ENCODE measurements at places on chromosomes 3 and 15.
A peak's percentile ranks its signal among the peaks of the same experiment; 100 is the strongest.

- no peak for DNase-seq
These were observed 20.8 kb downstream of the ARL14 start for GRCh38 chr3:160697637-160698380.

DNA sequence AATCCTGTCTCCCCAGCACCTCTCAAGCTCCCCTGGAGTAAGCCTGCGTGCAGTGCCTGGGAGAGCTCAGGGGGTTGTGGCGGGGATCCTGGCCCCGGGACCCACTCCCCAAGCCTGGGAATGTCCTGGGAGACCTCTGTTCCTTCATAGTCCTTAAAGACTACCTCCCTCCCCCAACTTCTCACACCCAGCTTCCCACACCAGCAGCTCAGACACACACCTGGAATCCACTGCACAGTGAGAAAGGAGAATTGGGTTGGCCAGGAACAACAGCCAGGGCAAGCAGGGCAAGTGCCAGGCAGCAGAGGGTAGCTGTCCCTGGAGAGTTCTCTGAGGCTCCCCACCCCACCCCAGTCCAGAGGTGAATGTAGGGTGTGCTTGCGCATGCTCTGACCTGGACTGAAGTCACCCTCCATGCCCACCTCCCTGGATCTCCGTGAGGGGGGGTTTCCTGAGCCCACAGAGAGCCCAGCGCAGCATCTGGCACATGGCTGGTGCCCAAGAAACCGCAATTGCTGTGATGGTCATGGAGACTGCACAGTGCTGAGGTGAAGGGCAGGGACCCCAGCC lies 22.2 kb downstream of the PSTPIP1 start:
- DNase-seq: no peak

- no peak for DNase-seq
These were observed 27.7 kb upstream of the VPS33B start for GRCh38 chr15:91050128-91050455.

GRCh38 chr15:75921732-75922703 lies 18.3 kb downstream of the FBXO22 start:
- peak; percentile 45 for DNase-seq

DNA sequence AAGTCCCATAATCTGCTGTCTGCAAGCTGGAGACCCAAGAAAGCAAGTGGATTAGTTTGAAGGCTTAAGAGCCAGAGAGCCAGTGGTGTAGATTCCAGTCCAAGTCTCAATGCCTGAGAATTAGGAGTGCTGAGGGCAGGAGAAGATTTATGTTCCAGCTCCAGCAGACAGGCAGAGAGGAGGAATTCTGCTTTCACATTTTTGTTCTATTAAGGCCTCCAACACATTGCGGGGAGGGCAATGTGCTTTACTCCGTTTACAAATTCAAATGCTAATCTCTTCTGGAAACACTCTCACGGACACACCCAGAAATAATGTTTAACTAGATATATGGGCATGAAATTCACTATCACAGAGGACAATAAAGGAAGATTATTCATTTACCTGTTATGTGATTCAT lies 54.0 kb downstream of the DPH6 start:
- DNase-seq: peak; percentile 45

GRCh38 chr15:85741021-85741421 lies 53.7 kb downstream of the KLHL25 start:
- DNase-seq: no peak

DNA sequence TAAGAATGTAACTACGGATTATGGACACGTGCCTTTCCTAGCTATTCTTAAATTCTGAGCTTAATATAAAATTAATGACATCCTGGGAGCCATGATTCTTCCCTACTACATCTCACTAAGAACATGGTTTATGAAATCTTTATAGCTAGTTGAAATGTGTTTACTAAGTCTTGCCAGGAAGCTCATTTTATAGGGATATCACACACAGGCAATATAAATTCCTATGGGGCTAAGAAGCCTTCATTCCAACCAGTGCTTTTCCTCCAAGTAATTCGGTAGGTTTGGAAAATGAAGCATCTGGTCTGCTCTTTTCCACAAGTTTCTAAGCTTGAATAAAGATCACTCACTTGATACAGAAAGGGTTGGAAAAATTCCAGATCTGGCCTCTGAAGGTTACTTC lies 802.6 kb downstream of the FHIT start:
- no peak for DNase-seq

DNA sequence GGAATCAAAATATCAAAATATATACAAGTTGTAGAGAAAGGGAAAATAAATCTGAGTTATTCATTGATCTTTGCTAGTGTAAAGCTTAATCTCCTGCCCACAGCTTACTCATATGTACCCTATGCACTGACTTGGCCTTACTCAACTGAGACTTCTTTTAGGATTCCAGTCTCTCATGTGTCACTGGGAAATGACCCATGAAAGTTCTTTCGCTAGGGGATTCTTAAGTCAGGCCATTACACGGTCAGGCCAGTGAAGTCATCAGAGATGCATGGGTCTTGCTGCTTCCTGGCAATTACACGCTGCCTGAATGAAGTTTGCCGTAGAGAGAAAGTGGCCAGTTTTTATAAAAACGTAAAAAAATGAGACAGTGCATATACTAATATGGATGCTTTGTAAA lies 20.7 kb upstream of the LPP start:
- DNase-seq: no peak

DNA sequence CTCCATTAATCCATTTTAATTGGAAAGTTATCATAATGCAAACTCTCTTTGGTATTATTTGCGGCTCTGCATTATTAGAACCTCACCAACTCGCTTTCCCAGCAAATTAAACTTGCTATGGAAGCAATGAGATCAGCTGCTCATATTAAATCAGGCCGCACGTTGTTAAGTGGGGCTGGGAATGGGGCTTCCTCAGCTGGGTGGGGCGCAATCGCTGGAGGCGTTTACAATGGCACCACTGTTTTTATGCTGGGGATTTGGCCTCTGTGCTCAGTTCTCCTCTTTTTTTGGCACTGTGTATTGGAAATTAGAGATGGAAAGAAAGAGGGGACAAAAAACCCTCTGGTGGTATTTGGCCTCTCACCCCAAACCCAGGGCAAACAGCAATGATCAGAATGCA lies 72.2 kb downstream of the RPLP1 start:
- no peak for DNase-seq

DNA sequence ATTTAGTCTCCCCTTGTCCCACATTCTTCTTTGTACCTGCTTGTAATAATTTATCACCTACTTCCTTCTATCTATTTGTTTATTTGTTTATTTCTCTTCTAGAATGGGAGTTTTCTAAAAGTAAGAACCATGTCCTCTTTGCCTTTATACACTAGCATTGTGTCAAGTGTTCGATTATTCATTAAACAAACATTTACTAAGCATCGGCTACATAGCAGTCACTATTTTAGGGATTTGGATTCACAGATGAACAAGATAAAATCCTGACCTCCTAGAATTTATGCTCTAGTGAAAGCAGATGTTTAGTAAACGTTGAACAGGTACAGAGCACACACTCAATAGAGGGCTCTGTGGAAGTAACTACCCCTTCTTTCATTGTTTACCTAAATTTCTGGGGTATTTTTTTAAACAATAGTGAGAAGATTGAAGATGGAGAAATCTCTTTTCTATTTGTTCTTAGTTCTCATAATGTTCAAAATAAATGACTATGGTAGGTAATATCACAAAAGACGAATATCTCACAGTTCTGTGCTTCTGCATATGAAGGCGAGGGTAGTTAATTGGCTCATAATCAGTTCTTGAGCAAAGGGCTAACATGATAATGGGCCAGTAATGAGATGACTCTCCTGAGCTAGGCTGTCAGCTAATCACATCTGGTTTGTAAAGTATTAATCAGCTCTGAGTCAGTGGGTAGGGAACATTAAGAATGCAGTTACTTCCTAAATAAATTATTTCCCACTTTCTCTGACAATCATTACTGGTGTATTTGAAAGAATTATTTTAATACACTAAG lies 111.9 kb downstream of the SLC9A9 start:
- DNase-seq: no peak

GRCh38 chr3:72722930-72723726 lies 125.1 kb downstream of the SHQ1 start:
- DNase-seq: no peak

- no peak for DNase-seq
These were observed 530.8 kb downstream of the FOXP1 start for GRCh38 chr3:71052716-71053115.

DNA sequence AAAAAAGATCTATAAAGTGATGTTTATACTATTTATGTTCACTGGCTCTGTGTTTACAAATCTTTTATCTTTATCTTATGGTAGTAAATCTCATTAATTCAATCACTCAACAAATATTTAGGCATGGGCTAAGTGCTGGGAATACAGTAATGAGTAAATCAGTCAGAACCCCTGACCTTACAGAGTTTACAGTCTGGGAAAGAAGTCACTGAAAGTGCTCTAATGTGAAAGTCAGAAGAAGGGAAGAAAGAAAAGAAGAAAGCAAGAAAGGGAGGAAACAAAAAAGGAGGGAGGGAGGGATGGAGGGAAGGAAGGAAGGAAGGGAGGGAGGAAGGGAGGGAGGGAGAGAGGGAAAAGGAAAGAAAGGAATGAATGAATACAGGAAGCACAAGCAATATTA lies 96.8 kb upstream of the SOX2 start:
- DNase-seq: no peak

DNA sequence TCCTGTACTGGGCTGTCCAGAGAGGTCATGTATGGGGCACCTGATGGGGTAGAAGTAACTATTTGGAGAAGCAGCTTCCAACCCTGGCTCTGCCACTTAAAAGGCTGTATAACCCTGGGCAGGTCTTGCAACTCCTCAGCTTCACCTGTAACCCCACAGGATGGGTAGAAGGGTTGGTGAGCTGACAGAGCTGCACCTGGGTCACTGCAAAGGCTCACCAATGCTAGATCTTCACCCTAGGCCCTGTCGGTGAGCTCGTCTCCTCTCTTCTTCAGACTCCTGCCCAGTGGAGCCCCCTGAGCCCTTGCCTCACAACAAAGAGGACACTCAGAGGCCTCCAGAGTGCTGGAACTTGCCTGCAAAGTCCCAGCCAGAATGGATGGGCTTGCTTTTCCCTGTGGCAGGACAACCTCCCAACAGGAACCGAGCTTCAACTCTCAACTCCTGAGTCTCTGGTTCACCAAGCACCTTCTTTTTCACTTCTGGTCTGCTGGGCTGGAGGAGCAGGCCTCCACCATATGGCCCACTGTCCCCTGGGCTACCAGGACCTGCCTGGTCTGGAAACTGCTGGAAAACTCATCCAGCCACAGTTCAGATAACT lies 45.9 kb downstream of the XXYLT1 start:
- DNase-seq: peak; percentile 6

DNA sequence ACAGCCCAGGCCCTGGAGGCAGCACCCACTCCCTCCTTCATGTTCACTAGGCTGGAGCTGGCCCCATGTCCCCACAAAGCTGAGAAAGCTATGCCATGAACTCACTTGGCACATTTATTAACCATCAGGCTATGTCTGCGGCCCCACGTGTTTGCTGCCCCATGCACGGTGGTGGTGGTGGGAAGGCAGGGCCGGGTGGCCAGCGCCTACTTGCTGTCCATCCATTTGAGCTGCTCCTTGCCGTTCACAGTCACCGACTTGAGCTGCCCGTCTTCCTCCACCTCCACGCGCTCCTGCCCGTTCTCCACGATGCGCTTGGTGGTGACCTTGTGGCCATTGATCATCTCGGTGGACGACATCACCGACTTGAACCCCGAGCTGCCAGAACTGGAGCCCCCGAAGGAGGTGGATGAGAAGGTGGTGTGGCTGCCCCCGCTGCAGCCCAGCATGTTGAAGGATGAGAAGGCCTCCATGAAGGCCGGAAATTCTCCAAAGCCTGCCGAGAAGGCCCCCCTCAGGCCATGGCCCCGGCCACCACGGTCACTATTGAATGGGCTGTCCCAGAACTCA lies 4.3 kb downstream of the DNAJB8 start:
- DNase-seq: no peak

- DNase-seq: no peak
These were observed 53.0 kb upstream of the HES1 start for GRCh38 chr3:194082743-194083636.

DNA sequence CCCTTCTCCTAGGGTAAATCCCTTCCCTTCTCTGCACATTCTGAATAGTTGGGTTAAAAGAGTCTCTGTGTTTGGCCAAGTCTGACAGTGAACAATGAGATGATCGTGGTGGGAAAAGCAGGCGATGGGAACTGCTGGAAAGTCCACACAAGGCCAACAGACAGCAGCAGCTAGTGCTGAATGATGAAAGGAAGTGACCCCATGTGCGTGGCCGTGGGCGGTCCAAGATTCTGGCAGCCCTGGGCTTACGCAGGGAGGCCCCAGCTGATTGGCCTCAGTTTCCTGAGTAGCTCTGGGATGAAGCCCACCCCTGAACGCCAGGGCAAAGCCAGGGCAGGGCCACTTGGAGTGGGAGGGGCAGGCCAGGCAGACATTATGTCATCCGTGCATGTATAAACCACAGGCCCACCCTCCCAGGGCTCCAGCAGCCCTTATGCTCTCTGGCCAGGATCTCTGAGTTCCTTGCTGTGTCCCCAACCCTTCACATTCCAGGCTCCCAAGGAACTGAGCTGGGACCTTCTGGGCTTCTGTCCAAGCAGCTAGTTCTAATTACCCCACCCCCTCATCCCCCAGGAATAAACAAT lies 57.8 kb downstream of the CDC25A start:
- DNase-seq: no peak

DNA sequence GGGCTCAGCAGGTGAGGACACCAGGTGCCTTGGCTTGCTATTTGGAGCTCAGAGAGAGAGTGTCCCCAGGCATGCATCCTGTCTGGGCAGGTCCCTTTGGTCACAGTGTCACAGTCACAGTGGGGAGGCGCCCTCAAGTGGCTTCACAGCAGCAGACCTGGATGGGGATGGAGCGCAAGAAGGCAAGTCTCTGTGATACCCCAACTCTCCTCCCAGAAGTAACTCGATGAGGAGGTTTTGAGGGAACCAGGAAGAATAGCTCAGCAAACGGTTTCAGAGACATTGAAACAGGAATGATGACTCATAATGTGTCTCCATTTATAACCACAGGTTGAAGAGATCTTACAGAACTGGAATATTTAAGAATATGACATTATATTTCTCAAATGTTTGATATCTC lies 66.5 kb upstream of the SH3GL3 start:
- peak; percentile 73 for DNase-seq

- peak; percentile 25 for DNase-seq
These were observed 213.6 kb downstream of the GAP43 start for GRCh38 chr3:115836944-115837343.

- DNase-seq: peak; percentile 83
These were observed 66.9 kb upstream of the PRR23C start for GRCh38 chr3:139111392-139112229.

DNA sequence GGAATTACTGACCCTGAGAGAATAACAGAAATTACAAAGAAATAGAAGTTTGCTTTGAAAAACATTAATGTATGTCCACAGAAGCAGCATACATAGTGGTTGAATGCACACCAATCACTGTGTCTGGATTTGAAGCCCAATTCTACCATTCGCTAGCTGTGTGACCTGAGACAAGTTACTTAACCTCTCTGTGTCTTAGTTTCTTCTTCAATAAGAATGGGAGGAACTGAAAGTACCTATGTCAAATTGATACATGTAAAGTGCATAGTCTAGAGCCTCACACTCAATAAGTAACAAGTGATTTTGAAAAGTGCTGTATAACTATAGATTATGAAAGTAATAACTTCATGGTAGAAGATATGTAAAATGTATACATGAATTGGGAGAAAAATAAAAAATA lies 457.8 kb downstream of the FOXP1 start:
- no peak for DNase-seq

- DNase-seq: no peak
These were observed 112.5 kb downstream of the RAP2B start for GRCh38 chr3:153274561-153274960.

GRCh38 chr3:177725165-177725564 lies 527.9 kb upstream of the TBL1XR1 start:
- DNase-seq: no peak
